Motor neuron (in vitro differentiated cells): ENCODE measurements at places on chromosomes 12 and 14.
A peak's percentile ranks its signal among the peaks of the same experiment; 100 is the strongest.

DNA sequence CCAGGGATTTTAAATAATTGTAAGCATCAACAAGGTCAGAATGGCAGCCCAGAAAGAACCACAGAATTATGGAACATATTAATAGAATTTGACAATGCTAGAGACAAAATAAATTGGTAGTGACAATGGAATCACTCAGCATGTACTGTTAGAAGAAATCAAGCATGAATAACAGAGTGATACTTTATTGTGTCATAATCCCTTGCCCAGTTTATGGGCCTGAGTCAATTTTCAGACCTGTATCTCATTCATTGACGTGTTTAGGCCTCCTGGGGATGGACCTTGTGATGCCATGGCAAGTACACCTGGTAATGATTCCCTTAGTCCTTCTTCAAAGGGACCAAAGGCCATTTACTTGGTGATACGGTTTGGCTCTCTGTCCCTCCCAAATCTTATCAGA is 12.8 kb upstream of the CCDC91 start:
- no peak for ATAC-seq

GRCh38 chr12:49959685-49960473 is 1.8 kb upstream of the AQP5 start:
- no peak for ATAC-seq

DNA sequence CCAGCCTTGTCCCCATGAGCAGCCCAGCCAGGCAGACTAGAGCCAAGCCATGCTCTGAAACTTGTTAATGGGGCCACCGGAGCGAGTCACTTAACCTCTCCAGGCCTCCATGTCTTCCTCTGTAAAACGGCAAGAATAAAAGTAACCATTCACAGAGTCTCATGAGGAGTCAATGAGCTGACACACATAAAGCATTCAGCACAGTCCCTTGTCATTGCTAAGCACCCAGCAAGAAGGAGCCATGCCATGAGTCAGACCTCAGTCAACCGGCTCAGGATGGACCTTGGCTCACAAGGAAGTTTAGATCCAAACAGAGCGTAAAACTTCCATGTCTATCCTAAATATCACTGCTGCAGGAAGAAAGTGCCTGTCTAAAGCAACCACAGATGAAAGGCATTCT is 10.6 kb downstream of the FICD start:
- ATAC-seq: no peak

DNA sequence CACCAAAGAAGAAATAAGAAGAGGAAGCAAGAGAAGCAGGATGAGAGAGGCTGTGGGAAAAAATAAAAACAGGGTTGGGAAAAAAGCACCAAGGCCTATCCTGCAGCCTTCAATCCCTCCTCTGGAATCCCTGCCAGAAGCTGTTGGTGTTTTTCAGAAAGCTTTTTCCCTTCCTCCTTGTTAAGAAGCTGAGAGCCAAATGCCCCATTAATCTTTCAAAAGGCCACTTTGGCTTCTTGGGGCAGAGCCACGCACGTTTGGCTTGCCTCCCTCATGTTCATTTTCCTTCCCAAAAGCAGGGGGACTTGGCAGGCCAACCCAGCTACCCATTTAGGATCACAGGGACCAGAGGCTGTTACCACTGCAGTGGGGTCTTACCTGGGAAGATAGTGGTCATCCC is 365.3 kb downstream of the NUAK1 start:
- ATAC-seq: no peak

DNA sequence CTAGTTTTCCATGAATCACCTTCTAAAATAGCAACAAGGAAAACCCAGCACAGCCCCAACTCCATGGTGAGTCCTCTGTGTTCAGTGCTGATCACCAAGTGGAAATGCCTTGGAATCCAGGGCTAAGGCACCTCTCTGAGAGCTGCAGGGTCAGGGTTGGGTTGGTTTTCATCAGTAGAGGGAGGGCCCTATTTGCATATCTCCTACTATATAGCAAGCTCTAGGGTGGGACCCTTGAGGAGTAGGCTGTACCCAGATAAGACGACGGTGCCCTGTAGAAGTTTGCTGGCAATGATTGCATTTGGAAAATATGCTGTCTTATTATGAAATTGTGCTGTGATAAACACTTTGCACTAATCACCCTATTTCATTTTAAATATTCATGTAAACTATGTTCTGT is 1011.8 kb downstream of the TMEM121 start:
- ATAC-seq: no peak

DNA sequence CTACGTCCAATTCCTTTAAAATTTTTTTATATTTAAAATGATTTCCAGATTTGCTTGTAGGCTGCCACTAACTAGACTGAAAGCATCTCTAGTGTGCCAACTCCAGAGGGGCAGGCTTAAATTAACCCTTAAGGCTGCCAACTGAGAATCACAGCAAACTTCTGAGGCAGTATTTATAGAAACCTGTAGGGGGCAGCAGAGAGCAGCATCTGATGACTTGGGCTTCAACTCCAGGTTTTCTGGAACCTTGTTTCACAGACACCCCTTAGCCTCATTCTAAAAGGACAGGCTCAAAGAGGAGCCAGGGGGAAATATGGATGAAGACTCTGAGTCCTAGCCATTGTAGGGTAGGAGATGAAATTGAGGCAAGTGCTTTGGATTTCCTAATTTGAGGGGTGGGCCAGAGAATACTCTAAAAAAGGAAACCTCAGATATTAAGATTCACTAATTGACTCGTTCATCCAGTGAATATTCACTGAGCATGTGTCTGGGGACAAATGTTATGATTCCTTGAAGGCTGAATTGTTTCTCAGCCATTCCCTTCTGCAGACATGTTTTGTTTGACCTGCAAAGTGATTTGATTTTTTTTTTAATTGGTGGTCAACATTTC is 63.3 kb upstream of the HSPB8 start:
- peak; percentile 57 for ATAC-seq

DNA sequence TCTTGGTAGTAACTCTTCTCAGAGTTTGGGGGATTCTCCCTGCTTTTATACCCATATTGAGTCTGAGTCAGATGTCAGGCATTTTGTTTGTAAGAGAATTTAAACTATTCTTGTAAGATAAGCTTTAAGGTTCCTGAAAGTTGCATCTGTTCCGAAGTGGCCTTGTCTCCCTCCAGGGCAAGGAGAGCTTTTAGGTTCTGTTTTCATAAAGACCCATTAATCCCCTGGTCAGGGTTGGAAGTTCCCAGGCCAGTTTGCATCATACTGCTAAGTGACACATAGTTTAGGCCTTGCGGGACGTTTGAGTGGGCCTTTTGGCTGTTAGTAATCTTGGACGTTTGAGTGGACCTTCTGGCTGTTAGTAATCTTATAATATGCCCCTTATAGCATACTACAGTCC is 396.7 kb downstream of the NPAS3 start:
- ATAC-seq: no peak

- ATAC-seq: no peak
Measured at GRCh38 chr12:77060136-77060882, 5.1 kb downstream of the E2F7 start.

GRCh38 chr14:103728721-103729120 is 13.1 kb downstream of the ZFYVE21 start:
- no peak for ATAC-seq

DNA sequence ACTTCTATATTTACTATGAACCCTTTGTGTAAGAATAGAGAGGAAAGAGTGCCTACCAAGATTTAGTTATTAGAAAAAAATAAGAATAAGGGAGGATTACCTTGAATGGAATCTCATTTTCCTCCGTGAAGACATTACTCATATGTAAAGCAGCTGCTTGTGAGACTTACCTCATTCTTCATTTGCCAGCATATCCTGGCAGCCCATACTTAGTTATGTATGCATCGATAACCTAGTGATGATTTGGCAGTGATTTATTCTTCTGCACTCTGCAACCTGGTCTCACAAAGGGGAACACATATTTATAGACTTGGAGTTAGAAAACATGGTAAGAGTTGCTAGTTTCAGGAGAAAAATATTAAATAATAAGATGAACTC is 56.8 kb downstream of the LRFN5 start:
- peak; percentile 93 for ATAC-seq

DNA sequence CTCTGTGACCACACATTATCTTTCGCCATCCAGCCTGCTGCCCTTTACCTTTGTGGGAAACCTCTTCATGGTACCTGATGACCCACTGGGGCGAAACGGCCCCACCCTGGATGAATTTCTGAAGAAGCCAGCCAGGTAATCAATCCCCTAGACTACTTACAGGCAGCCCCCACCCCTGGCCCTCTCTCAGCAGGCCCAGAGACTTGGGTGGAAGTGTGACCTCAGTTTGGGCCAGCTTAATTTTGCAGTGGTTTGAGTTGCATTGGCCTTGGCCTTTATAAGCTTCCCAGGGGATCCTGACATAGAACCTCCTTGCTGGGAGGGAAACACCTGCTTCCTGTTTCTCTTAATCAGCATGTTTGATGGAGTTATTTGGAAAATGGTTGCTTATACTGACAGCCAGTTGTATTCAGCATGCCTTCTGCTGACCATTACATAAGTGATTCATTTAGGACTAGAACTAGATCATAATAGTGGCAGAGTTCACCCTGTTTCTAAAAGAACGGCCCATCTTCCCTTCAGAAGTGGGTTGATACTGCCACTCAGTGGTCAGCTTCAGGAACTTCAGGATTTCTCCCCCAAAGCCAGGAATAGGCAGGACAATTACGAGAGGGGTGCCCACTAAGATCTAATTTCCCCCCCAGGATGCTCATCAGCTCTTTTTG is 6.1 kb downstream of the SDR39U1 start:
- peak; percentile 75 for ATAC-seq

- ATAC-seq: peak; percentile 11
Measured at GRCh38 chr12:56267443-56268071, 815 bp downstream of the COQ10A start.

- ATAC-seq: no peak
Measured at GRCh38 chr14:60242429-60242828, 6.6 kb upstream of the PPM1A start.

DNA sequence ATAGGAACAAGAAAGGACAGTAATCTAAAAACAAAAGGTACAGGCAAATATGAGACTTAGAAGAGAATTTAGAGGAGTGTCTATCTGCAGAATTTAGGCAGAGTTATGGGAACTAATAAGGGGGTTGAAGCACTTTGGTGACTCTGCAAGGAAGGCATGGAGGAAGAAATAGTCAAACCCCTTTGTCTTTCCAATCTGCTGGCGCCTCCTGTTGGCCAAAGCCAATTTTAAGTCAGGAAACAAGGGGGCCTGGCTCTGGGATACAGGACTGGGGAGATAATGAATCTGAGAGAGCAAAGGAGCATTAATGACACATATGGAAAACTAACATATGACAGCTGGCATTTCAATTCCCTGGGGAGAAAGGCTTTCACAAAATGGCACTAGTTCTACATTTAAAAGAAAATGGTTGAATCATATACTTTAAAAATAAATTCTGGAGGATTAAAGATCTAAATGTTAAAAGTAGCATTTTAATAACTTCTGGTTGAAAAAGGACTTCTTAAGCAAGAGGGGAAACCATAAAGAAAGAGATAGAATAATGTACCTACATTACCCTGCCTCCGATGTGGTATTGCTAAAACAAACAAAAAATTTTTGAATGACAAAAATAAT is 48.5 kb upstream of the CSRP2 start:
- ATAC-seq: no peak

DNA sequence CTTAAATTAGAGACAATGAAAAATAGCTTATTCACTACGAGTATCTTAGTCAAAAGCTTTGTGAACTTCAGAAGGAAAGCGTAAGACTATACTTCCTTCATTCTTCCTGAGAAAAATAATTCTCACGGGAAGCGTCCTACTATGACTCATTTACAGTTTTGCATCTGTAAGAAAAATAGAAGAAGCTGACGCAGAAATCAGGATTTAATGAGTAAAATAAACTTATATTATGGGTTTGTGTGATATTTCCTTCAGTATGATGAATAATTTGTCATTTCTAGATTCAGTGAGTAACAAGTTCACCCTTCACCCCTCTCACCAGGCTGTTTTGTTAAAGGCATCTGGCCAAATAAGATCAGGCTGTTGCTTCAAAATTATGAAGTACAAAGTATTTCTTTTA is 17.8 kb upstream of the PDE3A start:
- ATAC-seq: no peak

DNA sequence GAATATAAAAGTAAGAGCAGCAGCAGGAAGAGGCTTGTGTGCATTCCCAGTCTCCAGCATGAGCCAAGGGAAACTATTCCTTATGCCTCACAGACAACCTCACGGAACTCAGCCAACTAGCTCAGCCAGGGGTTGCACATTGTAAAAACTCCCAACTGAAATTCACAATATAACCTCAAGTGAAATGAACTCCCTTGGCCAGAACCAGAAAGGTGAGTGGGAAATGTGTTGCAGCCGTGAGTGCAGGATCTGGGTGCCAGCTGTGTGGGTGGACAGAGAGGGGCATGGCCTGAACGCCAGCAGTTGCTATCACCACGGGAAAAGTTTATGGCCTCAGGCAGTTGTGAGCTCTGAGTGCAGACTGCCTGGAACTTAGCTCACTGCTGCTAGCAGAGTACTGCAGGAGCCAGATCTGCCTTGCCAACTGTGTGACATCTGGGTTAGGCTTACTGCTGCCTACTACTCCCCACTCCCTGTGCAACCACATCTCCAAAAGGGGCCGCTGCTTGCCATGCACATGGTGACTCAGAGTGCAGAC is 2.3 kb upstream of the CLEC1A start:
- peak; percentile 93 for ATAC-seq

DNA sequence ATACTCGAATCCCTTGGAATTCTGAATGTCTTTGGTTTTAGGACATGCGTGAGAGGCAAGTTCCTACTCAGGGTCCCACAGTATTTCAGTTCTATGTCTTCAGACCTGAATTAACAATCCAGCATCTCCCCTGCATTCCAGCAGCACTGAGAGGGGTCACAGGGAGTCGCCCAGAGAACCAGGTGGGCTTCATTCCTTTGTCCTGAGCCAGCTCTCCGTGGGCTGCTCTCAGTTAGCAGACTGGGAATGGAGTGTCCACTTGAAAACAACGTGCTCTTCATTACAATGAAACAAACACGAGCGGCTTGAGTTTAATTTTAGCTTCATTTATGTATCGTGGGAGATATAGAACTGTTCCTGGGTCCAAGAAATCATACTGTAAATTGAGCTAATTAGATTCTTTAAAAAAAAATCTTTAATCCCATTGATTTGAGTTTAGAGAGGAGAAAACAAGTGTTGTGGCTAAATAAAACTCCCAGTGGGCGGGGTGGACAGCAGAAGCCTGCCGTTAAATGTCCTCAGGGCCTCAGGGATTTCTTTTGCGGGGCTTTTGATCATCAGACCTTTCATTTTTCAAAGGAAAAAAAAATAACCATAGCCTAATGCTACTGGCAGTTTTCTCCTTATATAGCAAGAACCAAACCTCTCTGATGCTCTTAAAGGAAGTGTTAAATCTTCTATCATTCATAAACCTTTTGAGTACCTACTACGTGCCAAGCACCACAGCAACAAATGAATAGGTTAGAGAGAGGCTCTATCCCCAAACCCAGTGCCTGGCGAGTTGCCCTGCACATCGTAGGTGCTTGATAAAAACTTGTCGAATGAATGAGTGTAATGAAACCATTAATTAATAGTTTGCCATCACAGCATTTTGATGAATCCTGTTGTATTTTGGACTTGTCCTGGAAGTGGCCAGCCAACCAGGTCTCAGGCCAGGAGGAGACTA is 140.4 kb downstream of the CHST11 start:
- no peak for ATAC-seq

- no peak for ATAC-seq
Measured at GRCh38 chr12:38540156-38540555, 223.6 kb downstream of the ALG10B start.
